ENCODE measurements at places on chromosomes 12 and 14.

GRCh38 chr12:81956468-81956860 lies 197.3 kb upstream of the PPFIA2 start:
- no peak for DNase-seq

DNA sequence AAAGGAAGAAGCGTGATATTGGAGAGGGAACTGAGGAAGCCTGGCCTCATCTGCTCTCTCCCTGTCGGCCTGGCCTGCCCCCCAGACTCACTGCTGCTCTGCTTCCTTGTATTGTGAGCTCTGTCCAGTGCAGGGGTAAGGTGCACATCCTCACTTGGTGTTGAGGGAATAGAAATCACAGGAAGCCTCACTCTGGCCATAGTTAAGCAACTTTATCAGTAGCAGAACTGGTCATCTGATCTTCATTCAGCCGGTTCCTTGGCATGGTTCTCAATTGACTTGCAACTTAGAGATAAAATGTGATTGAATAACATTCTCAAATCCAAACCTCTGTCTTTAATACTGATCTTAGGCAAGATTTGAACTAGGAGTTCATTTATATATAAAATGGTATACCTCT lies 11.5 kb upstream of the CCDC175 start:
- DNase-seq: no peak

DNA sequence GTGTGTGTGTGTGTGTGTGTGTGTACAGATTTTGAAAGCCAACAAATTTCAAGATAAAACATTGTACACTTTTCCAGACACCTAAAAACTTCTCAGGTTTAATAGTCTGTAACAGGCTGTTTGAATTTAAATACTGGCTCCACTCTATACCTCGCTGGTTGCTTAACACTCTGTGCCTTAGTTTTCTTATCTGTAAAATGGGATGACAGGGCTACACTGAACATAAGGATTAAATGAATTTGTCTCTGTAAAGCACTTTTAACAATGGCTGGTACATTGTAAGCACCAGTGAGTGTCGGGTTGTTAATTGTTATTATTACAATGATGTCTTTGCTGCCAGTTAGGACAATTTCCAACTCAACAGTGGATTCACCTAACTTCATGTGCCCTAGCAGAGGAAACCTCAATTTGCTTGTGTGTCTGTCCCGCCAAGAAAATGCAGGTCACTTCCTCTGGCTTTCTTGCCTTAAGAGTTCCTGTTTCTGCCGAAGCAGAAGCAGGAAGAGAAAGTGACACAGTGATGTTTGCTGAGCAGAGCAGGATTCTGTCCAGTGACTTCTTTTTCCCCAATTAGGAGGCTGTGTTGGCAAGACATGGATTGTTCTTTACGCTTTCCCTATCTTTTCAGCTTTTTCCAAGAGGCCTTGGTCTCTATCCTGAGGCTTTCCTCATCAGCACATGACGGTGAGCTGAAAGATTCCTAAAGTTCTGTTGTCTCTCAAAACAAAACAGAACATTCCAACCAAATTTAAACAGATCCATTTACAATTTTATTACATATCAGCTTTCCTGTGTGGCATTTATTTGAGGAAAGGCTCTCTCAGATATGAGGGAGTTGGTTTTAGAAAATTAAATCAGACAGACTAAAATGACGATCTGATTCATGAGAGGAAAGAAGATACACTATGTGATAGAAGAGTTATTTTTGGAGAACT lies 154.1 kb upstream of the ATP2B1 start:
- DNase-seq: peak; percentile 58

DNA sequence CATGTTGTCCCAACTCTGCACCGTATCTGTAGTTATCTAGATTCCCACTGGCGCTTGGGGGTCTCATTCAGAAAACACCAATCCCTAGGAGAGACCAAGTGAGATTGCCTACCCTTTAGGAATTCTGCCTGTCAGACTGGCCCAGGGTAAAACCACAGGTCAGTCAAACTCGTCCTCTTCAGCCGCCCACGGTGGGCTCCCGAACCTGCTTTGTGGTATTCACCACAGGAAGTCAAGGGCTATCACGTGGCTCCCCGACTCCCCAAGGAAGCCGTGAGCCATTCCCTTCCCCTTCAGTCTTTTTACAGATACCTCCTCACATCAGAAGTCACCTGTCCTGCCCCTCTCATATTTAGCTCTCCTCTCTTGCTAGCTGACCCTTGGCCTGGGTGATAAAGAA lies 159.9 kb downstream of the EGLN3 start:
- DNase-seq: no peak

DNA sequence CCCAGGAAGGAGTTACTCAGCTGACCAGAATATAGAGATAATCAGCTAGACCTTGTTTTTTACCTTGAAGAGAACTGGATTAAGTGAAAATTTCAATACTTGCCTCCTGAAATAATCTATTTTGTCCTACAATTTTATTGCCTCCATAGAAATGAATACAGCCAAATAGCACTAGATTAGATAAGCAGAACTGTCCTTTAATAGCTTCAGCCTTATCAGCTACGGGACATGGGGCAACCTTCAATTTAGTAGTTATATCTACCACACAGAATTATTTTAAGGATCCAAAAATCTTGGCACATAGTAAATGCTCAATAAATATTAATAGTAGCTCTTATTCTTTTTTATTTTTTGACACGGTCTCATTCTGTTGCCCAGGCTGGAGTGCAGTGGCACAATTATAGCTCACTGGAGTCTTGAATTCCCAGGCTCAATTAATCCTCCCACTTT lies 67.2 kb upstream of the PLEKHG3 start:
- DNase-seq: no peak

- DNase-seq: no peak
Observed at GRCh38 chr12:46222636-46223035, 46.2 kb downstream of the SLC38A1 start.

DNA sequence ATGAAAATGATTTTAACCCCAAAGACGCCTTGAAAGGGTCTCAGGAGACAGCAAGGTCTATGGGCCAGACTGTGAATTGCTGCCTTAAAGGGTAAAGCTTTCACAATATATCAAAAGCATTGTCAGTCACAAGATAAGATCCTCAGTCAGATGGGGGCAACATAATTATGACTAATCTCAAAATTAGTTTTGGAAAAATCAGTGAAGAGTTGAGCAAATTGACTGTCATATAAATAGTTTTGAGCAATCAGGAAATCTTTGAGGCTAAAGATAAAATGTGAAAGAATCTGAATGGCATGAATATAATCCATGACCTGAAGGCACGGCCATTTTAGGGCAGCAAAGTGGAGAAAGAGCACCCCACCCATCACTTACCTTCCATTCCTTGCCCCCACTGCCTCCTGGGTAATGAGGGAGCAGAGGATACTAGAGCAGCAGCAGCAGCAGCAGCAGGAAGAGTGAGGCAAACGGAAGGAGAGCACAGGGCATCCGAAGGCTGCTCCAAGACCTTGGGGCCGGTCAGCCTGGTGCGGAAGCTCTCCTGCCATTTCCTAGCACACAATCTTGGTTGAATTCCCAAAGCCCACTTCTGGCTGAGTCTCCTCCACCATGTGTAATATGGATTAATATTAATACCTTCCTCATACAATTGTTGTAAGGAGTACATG lies 7.0 kb downstream of the STON2 start:
- DNase-seq: no peak

GRCh38 chr14:53638966-53639365 lies 317.7 kb downstream of the BMP4 start:
- no peak for DNase-seq

GRCh38 chr12:127722611-127723010 lies 544.4 kb upstream of the TMEM132C start:
- DNase-seq: no peak

GRCh38 chr12:118980407-118981014 lies 830 bp upstream of the SRRM4 start:
- DNase-seq: no peak

DNA sequence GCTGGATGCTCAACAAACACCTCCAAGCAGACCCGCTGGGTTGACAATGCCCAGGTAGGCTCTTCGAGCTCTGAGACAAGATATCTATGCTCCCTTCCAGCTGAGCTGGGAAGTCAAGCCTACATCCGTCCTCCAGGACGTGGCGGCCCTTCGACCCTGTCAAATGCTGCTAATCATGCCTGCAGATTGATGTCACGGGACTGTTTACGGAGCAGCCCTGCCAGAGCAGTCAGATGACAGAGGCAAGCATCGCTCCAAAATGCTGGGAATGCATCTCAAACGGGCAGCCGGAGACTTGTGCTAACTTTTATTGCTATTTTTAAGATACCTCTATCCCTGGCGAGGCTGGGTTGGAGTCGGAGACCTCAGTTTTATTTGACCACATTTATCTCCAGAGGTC lies 139.2 kb downstream of the NTF3 start:
- DNase-seq: no peak

DNA sequence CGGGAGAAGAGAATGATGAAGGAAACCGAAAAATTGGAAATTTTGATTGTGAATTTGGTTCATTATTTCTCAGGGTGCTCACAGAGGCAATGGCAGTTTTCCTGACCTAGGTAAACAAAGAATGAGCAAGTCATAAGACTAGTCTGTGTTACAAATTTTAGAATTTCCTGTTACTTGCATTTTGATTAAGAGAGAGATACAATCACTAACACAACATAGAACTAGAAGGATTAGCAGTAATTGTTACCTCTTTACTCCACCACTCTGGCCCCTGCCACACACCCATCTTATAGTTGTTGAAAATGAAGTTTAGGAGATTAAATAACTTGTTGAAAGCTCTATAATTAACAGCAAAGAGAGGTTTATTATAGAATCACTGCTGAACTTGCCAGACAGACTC lies 62.0 kb downstream of the CATSPERB start:
- DNase-seq: no peak

GRCh38 chr12:63196168-63196567 lies 45.2 kb upstream of the AVPR1A start:
- DNase-seq: no peak

DNA sequence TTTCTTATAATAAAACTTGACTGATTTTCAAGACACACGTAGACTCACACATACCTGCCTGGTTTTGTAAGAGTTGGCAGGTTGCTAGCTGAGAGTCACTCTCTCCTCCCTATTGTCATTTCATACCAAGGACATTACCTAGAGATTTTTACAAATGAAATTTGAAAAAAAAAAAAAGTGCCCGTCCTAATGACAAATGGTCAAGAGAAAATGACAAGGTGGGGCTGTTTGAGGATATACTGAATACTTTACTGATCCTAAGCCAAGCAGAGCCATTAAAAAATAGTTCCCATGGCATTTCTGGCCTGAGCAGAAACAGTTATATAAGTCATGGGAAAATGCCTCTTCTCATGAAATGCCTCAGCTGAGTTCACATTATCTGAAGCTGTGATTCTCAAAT lies 150.2 kb downstream of the DYRK2 start:
- no peak for DNase-seq

GRCh38 chr12:15767301-15767700 lies 21.9 kb downstream of the EPS8 start:
- peak; percentile 5 for DNase-seq

GRCh38 chr12:113359133-113359938 lies 949 bp downstream of the PLBD2 start:
- no peak for DNase-seq

DNA sequence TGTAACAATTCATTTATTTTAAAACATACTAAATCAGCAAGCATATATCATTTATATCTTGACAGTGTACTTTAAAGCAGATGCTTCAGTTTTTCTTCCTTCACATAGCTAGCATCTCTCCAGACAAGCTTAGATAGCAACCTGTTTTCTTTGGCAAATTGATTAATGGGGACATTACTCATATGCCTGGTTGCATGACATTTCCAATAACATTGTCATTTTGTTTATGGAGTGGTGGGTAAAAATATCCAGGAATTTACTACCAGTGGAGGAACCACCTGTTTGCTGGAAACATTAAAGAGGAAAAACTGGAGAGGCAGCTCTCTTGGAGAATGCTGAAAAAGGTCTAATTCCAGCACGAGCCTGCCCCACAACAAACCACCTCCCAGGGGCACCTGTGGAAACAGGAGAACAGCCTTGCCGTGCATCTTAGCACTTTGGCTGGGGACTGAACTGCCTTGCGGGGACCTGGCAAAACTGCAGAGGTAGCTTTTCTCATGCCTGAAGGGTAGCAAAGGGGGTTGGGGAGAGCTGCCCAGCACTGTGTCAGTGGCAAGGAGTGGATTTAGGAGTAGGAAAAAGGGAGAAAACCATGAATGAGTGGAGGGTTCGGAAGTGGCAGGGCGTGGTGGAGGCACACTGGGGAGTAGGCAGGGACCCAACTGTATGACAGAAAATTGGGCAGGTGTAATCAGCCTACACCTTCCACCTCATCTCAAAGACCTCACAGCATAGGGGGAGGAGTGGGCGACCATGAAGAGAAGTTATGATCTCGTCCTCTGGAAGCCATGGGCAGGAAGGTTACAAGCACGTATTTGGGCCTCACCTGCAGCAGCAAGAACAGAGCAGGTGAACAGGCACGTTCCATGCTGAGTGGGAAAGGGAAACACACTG lies 11.7 kb upstream of the CREBL2 start:
- no peak for DNase-seq

DNA sequence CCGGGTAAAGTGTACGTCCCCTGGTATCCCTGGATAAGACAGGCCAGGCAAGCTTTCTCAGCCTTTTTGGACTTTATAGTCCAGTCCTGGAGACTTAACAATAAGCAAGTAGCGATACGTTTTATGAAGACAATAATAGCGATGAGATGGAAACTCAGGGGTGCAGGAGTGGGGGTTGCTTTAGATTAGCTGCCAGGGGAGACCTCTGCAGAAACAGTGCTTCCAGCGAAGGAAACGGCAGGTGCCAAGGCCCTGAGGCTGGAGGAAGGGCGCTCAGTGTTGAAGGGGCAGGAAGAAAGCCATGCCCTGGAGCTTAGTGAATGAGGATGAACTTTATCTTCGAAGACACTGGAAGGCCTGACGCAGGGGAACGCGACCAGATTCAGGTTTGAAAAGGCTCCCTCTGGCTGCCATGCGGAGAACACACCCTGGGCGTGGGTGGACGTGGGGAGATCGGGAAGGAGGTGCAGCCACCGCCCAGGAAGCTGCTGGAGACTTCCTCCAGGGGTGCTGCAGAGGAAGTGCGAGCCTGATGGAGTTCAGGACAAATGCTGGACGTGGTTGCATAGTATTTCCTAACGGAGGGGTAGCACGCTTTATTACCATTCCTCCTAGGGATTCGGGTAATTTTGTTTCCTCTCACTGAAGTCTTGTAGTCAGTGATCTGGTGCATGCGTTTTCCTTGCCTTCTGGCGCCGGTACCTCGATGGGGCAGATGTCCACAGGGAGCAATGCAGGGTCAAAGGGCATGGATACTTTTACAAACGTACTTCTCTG lies 26.1 kb upstream of the UBC start:
- DNase-seq: peak; percentile 87

DNA sequence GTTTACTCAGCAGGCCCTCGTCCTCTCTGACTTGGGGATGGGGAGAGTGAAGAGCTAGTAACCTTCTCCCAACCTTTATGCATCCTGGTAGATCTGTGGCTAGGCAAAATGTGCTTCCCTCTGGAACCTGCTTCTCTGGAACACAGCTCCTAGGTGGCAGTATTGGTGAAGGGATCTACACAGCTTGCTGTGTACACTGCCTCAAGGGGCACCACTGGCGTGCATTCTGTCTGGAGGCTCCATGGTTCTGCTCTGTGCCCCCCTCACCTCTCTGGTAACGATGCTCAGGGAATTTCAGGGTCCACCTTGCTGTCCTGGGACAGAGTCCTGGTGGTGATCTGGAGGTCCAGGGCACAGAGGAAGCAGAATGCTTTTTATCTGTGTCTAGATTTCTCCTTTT lies 43.5 kb upstream of the KCNA5 start:
- DNase-seq: no peak
